ENCODE measurements at places on chromosomes 5 and 9.

GRCh38 chr9:106956971-106957370, 94.0 kb downstream of the ZNF462 start:
- no peak for DNase-seq

DNA sequence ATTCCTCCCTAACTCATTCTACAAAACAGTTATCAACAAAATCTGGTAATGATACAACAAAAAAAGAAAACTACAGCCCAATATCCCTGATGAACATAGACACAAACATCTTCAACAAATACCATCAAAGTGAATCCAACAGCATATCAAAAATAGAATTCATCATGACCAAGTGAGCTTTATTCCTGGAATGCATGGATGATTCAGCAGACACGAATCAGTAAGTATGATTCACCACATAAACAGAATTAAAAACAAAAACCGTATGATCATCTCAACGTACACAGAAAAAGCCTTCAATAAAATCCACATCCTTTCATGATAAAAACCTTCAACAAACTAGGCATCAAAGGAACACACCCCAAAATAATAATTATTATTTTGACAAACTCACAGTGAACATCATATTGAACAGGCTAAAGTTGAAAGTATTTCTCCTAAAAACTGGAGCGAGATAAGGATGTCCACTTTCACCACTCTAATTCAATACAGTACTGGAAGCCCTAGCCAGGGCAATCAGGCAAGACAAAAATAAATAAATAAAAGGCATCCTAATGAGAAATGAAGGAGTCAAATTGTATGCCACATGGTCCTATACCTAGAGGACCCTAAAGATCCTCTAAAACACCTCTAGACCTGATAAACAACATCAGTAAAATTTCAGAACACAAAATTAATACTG, 305.1 kb upstream of the RGMB start:
- DNase-seq: no peak

- DNase-seq: no peak
These were observed at the start of gene SV2C for GRCh38 chr5:76082772-76083554. SV2C (plus strand) TSS chr5:76083383; CDS start chr5:76131751, 48,368 bp downstream.

DNA sequence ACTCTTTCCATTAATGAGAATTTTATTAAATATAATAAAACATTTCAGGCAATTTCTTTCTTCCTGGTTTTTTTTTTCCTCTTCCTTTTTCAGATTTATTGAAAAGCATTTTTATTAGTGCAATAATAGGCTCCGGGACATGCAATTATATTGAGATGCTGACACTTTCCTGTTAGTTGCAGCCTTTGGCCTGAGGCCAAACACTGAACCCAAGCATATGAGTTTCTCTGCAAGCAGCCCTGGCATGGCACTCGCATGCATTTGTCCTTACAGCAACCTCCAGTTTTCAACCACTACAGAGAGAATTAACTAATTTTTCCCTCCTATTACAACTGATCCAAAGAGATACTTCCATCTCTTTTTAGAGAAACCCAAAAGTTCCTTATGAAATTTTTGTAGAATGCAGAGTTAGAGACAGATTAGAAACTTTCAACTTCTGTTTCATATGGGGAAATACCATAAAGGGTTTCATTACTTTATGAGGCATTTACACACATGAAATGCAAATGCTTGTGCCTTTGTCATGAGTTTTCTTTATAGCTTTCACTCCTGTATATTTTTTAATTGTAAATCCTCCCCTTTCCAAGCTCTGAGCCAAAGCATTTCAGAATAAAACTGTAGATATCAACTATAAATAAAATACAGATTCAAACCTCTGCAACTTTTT, 183.0 kb downstream of the CETN3 start:
- no peak for DNase-seq

DNA sequence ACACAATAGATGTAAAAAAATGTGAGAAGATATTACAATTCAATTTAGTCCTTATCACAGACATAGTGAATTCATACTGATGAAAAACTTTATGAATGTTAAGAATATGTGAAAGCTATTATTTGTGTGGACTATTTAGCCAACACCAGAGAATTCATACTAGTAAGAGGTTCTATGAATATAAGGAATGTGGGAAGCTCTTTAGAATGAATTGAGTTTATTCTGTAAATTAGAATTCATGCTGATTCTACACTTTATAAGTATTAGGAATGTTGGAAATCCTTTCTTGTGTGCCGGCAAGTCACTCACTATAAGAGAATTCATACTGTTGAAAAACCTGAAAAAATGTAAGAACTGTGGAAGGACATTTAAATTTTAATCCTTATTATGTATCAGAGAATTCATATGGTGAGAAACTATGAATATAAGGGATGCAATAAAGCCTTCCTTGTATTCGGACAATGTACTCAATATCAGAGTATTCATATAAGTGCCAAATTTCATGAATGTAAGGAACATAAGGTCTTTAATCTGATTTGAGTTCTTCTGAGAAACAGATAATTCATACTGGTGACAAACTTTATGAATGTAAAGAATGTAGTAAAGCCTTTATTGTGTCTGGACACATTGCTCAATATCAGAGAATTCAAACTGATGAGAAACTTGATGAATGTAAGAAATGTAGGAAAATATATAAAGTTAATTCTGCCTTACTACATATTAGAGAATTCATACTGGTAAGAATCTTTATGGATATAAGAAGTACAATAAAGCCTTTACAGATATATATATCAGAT, 21.6 kb upstream of the PCDHA1 start:
- DNase-seq: no peak

DNA sequence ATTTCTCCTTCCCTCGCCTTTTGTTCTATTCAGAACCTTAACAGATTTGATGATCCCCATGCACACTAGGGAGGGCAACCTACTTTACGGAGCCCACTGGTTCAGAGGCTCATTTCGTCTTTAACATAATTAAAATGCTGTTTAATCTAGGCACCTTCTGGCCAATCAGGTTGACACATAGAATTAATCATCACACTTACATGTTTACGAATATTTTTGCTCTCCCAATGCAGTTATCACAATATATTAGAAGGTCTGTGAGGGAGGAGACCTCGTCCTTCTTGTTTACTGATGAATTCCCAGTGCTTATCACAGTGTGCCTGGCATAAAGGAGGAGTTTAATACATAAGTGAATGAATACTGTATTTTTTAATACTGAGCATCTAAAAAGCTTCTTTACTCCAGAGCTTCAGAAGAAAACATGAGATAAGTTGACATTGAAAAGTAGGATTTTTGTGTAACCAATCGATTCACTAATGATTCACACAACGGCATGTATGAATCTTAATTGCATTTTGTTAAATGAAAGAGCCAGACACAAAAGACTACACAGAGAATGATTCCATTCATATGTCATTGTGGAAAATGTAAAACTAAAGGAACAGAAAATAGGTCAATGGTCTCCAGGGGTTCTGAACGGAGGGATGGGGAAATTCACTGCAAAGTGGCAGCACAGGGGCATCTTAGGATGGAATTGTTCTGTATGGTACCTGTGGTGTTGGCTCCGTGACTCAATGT, 78.6 kb upstream of the VCAN start:
- DNase-seq: no peak

GRCh38 chr9:96214635-96215034, 87.3 kb downstream of the HSD17B3 start:
- no peak for DNase-seq

DNA sequence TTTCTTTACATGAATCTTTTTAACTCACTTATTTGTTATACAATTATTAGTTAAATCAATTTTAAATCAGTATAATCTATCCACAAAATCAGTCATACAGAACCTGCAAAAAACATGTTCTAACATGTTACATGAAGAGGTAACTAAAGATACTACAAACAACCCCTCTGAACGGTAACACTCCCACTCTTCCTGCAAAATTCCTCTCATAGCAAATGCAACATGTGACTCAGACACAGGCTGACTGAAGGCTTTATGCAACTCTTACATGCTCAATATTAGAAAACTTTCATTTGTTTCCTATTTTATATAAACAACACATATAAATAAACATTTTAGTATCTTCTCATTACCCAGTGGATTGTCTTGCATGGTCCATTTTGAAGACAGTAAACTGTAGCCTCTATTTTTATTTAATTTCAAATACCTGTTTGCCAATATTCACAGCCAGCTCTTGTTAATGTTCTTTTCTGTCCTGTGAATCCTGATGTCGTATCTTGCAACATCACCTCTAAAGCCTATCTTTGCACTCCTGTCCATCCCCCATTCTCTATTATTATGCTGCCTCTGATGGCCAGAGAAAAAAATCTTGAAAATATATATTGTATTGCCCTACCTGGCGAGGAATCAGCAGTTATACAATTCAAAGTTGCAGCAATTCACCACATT, 100.5 kb upstream of the CCDC152 start:
- no peak for DNase-seq

GRCh38 chr9:128100581-128100980, 26.9 kb downstream of the PTGES2 start:
- DNase-seq: no peak

GRCh38 chr5:179416114-179416822, 71.0 kb upstream of the ADAMTS2 start:
- no peak for DNase-seq
